ENCODE measurements at places on chromosomes 5 and 9.

GRCh38 chr5:133287500-133287899 is 235.7 kb downstream of the HSPA4 start:
- DNase-seq: peak; percentile 89

DNA sequence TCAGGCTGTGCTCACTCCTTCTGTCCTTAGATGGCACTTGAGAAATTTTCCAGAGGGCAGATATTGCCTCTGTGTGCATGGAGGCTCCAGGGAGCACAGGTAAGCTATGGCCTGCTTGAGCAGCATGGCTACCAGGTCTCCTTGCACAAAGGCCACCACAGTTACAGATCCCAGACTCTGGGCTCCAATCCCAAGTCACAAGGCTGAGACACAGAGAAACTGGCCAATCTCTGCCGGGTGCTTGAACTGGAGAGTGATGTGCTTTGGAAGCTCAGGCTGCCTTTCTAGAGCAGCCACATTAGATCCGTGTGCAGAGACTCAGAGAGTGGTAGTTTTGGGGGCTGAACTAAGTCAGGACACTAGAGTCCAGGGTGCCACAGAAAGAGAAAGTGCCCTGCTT is 145.7 kb downstream of the SEMA6A start:
- DNase-seq: no peak

DNA sequence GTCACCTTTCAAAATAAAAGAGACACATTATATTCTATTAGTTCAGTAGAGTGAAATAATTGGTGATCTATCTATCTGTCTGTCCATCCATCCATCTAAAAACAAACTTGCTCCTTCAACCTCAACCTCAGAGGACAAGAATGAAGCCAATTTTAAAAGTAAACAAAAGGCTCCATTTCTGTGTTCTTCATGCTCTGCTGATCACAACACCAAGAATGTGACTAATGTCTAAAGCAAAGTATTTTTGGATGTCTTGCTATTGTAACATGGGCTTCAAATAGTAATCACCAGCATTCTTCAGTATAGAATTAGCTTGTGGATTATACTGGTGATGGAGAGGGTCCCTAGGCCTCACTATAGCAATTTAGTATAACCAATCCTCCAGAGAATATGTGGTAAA is 1304.4 kb downstream of the MAT2B start:
- DNase-seq: no peak

DNA sequence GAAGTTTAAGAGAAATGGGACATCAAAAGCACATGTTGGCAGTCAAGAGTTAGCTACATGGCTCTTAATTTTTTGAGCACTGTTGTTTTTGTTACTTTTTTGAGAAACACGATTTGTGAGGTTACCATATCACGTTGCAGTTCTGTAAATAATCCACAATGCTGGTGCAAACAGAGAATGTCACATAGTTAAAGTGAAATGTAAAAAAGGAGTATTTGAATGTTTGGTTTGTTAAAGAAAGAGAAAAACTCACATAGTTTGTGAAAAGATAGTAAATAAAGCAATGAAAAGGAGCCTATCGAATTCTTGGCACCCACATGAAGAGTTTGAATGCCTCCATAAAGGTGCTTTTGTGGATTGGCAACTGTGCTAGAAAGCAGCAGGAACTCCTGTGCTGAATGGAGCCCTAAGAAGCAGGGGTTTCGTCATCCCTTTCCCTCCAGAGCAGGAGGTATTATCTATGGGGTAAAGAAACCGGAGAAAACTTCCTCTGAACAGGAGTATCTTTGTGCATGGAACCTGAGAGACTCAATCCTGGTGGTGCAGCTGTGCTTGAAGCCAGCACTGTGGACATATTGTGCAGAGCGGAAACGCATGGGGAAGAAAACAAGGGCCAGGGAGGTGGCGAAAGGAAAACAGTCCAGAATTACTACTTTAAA is 148.5 kb upstream of the OTULINL start:
- DNase-seq: peak; percentile 33

GRCh38 chr9:16817002-16817401 is 53.5 kb downstream of the BNC2 start:
- DNase-seq: no peak

DNA sequence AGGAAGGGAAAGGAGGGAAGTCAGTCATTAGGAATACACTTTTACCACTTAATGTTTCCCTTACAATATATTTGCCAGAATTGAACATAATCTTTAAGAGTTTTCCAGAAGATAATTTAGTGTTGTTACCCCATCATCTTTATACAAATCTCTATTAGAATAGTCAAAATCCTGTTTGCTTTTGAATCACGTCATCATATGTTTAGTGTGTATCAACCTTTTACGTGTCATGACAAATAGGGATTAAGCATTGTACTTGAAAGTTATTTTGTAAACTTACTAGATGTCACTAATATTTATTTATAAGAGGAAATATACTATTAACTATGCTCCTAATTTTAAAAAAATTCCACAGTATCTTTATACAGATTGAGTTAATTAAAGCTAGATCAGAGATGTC is 1899.5 kb downstream of the MAT2B start:
- no peak for DNase-seq

DNA sequence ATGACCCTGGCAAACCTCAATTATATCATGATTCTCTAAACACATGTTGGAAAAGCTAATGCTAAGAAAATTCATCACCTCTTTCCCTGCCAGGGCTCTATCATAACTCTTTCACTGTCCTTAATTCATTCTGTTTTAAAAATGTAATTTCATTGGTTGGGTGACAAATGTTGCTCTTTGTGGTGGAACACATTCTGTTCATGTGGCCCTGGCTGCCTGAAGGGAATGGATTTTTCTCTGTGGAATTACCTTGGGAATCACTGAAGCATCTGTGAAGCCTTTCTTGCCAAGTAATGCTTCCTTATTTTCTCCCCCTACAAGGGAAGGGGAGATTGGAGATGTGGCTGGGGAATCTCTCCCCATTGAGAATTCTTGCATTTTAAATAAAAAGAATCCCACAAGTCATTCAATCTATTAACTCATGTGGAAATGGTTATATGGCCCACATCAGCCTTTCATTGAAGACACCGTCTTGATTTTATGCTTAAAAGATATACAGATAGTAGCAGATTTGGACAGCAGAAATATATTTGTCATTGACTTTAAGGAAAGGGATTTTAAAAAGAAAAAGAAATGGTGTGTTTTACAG is 201.8 kb upstream of the NMUR2 start:
- no peak for DNase-seq

DNA sequence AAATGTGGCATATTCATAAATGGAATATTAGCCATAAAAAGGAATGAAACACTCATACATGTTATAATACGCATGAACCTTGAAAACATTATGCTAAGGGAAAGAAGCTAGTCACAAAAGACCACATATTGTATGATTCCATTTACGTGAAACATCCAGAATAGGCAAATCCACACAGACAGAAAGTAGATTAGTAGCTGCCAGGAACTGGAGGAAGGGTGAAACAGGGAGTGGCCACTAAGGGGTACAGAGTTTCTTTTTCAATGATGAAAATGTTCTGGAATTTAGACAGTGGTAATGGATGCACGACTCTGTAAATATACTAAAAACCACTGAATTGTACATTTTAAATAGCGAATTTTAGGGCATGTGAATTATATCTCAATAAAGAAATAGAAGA is 39.4 kb downstream of the STRBP start:
- no peak for DNase-seq

DNA sequence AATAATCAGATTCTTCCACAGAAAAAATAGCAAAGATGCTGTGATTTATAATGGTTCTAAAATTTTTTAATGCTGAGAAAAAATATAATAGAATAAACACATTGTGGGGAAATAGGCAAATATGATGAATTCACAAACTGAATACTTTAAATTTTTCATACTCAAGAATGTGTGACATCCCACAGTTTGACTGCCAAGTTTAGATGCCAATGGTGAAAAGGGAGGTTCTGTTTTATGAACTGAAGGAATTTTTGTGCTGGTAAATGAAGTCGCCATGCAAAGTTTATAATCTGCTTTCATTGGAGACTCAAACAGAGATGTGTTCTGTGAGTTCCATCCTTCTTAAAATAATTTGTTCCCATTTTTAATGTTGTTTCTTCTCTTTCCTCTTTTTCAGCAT is 367.5 kb upstream of the ADAMTS16 start:
- DNase-seq: no peak

DNA sequence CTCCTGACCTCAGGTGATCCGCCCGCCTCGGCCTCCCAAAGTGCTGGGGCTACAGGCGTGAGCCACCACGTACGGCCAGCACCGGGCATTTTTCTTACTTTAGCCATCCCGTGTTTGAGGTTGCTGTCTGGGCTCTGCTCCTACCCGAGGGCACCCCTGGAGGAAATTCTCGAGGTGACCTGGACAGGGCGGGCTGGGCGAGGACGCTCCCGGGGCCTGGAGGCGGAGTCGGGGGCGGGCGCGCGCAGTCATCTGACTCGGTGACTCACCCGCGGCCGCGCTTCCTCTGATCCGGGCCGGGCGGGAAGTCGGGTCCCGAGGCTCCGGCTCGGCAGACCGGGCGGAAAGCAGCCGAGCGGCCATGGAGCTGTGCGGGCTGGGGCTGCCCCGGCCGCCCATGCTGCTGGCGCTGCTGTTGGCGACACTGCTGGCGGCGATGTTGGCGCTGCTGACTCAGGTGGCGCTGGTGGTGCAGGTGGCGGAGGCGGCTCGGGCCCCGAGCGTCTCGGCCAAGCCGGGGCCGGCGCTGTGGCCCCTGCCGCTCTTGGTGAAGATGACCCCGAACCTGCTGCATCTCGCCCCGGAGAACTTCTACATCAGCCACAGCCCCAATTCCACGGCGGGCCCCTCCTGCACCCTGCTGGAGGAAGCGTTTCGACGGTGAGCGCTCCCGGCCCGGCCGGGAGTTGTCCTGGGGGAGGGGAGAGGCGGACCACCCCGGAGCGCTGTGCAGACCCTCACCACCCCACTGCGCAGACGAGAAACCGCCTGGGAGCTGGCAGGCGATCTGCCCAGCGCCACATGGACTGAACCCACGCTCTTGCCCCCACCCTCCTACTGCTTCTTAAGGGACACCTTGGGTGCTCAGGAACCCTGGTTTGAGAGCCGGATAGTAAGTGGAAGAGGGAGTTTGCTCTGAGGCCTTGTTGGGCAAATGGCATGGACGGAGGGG is at the start of gene HEXB:
Gene HEXB (plus strand): TSS at position 334 of the 952 bp plus-strand sequence. CDS start 28 bp downstream, at position 362.
- peak; percentile 97 for DNase-seq

DNA sequence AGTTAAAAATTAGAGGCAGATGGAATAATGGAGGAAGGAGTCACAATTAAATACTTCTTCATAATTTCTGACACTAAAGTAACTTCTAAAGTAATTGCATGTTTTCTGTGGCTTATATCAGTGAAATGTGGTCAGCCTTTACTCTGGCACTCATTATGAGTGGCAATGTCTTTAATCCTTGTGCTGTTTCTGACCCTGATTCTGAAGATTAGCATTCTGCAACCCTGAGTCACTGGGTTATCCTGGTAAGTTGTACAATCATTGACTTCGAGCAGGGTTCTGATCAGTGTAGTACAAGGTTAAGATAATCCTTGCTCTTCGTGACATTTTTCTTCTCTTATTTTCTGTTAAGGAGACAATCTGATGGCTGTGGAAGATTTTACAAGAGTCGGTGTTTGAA is 379.4 kb upstream of the RORB start:
- DNase-seq: no peak

DNA sequence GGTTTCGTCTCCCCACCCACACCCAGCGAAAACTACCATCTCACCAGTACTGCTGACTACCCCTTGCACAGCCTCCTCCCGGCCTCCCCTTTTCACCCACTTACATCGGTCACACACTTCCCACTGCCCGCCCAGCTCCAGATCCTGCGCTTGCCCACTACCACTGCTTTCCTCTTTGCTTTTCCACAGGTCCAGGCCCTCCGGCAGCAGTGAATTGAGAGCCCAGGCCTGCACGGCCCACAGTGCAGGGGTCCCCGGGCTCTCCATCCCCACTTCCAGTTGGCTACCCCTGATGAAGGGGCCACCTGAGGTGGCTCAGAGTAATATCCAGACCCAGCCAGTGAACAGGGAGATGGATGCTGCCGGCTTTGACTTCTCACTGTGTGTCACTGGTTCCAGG is 120.2 kb upstream of the FSTL4 start:
- DNase-seq: no peak
